ENCODE measurements at places on chromosomes 4 and X. TPM values are rescaled to one million over a fixed set of nuclear protein-coding genes. Genes with fewer than 3 reads are reported as not detected.
A peak's percentile ranks its signal among the peaks of the same experiment; 100 is the strongest.

DNA sequence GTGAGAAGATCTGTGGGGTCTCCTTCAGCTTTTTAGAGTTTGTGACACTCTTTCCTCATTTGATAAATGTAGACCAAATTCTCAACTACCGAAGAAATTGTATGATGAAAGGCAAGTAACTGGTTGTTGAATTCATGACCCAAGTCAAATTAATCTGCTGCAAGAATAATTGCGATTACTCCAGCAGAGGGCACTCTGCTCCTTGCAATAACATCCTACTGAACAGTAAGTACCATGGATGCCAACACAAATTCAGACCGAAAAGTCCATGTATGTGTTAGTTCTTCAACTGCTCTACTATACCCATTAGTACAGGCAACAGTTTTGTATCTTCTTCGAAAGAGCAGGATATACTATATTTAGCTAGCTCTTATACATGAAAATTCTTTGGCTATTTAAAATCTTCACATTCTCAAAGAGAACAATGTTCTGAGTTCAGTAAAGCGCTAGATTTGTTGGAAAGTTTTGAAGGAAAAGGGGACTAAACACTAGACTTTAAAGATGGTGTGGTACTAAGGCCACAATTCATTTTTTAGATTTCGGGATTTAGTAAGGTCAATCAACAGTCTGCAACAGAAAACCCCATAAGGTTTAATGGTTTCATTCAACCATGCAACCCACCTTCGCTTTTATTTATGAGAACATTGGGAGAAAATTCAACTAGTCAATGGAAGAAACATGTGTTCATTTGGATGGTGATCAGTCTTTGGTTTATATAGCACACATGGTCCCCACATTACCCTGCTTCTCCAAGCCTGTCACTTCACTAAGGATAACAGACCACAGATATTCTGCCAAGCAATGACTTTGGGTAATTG lies 105.4 kb upstream of the TBC1D9 start:
- peak; percentile 73 for DNase-seq

- DNase-seq = no peak
Observed at GRCh38 chrX:50103176-50103575, 97.6 kb downstream of the AKAP4 start.

GRCh38 chr4:7002336-7002735 lies 40.8 kb upstream of the TADA2B start:
- no peak for DNase-seq

- no peak for DNase-seq
Observed at GRCh38 chr4:109801895-109802319, at the start of gene CFI. TSS of gene CFI (minus strand) at chr4:109801999. CDS start at chr4:109801971, 28 bp downstream.

GRCh38 chr4:101019941-101020401 lies 327.4 kb downstream of the PPP3CA start:
- no peak for DNase-seq

DNA sequence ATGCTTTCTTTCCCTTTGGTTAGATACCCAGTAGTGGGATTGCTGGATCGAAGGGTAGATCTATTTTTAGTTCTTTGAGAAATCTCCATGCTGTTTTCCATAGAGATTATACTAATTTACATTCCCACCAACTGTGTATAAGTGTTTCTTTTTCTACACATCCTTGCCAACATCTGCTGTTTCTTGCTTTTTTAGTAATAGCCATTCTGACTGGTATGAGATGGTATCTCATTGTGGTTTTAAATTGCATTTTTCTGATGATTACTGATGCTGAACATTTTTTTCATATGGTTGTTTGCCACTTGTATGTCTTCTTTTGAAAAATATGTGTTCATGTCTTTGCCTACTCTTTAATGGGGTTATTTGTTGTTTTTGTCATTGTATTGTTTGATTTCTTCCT lies 6.6 kb upstream of the AGA start:
- DNase-seq = no peak

- no peak for DNase-seq
Observed at GRCh38 chrX:68829582-68830418, 979 bp downstream of the EFNB1 start.

DNA sequence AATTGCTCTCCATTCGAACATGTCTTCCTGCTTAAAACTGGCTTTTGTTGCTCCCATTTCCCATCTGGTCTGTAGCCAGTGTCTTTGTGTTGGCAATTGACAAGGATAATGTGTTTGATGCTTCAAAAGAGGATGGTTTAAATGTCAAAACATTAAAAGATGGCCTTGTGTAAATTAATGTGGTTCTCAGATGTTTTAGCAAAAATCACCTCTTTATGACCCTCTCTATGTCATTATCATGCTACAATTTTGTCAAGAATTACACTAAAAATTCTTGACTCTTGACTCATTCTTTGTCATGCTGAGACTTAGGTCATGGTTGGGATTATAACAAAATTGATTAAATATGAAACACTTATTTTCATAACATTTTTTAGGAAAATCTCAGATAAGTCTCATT lies 47.4 kb downstream of the TMEM131L start:
- DNase-seq = no peak

GRCh38 chrX:129724754-129725153 lies 14.0 kb upstream of the XPNPEP2 start:
- DNase-seq = no peak

DNA sequence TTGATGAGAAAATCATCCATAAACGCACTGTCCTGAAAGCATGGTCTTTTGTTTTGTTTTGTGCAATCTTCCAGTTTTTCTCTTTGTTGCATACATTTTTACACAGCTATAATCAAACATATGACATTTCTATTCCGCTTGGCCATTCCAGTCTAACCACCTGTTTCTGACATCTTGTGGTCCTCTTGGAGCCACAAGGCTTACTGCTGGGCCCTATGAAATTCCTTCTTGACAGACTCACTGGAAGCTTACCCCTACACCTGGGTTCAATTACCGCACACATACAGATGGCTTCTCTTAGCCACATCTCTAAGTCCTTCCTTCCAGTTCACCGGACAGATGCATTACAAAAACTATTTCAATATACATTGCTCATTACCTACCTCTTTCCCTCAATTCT lies 72.4 kb downstream of the PAPSS1 start:
- no peak for DNase-seq

GRCh38 chr4:22348410-22348809 lies 167.5 kb downstream of the ADGRA3 start:
- DNase-seq = no peak

GRCh38 chrX:41858161-41858775 lies 65.1 kb downstream of the CASK start:
- DNase-seq = no peak

DNA sequence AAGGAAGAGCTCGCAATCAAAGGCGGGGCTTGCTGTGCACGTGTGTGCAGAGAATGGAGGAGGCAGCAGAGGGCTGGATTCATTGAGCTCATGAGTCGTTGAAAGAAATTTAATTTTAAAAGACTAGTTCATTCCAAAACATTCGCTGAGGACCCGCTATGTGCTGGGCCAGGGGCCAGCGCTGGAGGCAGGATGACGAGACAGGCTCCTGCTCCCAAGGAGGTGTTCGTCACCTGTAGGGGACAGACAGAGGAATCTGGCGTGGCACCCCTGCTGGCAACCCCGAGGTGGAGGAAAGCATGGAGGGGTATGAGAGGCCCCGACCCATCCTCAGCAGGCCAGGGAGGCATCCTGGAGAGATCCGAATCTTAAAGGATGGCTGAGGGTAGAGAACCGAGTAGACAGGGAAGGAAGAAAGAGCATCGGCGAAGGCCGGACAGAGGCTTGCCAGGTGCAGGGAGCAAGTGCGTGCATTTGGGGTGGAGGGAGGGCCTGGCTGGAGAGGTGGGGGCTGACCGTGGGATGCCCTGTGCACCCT lies 96.4 kb downstream of the CPZ start:
- DNase-seq = no peak

DNA sequence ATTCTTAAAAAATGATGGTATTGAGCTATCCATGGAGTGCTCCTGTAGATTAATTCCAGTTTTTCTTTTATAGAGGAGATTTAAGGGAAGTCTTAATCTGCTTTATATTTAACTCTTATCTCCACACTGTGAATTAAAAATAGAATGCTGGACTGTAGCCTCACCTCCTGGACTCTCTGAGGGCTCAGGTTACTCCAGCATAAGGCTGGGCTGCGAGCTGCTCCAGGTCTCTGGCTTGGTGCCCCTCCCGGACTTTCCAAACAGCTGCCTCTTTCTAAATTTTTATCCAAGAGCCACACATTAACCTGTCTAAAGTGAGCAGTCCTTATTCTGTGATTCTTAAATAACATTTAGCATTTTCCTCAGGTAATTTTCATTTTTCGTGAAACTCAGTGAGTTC lies 218.7 kb upstream of the JADE1 start:
- DNase-seq = no peak

- DNase-seq = no peak
Observed at GRCh38 chr4:164931551-164932324, 45.7 kb downstream of the TRIM61 start.

- DNase-seq = no peak
Observed at GRCh38 chr4:3712936-3713335, 53.2 kb upstream of the ADRA2C start.

DNA sequence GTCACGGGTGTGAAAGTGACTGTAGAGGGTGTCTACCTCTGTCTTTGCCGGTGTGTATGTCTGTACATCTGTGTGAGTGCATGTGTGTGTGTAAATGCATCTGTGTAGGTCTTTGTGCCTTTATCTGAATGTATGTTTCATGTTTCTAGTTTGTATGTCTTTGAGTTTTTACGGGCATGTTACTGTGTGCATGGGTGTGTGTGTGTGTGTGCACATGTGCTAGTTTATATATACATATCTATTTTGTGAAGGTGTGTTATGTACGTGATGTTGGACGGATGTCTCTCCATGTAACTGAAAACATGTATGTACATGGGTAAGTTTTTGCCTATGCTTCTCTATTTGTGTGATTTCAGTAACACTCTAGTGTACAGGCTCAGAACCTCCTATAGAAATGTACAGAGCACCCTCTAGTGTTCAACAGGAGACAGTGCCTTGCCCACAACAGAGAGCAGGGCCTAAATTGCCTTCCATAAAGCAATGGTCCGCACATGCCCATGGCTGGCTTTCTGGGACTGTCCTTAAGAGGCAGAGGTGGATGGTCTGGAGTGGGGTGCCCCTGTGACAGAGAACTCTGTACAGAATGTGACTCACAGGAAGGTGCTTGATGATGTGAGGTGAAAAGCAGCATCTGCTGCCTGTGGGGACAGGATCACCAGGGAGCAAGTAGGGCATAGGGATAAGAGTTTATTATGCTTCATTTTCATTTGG lies 343.5 kb downstream of the RAPGEF2 start:
- DNase-seq = peak; percentile 48

GRCh38 chr4:144819591-144819990 lies 173.6 kb downstream of the HHIP start:
- DNase-seq = no peak

DNA sequence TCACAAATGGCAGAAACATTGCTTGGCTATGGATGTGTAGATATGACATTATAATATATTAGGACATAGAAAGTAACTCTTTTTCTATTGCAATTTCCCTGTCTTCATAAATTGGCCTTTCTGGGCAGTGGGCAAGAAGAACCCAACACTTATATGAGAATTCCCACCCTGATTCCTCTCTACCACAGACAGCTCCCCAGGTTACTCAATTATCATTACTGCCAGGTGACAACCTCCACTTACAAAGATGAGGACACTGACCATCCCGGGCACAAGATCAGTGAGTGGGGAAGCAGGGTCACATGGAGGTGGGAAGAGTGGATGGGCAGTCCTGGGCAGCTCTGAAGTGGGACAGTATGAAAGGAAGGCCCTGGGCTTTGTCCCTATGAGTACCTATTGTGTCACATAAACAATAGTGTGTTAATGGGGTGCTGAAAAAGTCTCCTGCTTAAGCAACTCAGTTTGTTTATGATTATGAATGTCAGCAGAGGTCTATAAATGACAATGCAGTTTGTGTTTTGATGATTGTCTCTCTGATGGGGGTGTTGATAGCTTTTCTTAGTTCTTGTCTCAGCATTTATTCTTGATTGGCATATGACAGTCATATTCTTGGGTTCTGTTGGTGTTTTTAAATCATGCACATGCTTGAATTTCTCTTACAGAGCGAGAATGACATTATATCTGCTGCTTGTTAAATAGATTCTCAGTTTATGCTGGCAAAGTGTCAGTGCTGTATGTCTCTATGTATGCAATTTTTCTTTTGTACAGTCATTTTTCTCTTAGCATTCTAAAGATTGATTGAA lies 99.9 kb downstream of the SLIT2 start:
- no peak for DNase-seq

GRCh38 chrX:22950269-22951266 lies 49.2 kb upstream of the DDX53 start:
- DNase-seq = no peak

DNA sequence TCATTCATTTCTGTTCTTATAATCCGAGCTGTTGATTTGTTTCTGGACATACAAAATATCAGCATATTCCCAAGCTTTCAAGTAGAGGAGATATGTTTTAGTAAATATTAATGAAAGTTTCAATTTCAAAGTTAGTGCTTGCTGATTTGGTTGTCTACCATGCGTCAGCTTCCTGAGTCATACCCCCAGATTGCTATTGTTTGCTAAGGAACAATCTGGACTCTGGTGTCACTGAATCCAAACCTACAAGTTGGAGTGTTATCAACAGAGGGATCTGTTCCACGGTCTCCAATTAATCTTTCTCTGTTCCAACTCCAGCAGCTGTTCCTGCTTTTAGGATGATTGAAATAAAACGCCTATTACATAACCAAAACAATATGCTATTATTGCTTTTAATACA lies 96.1 kb upstream of the FAM9A start:
- no peak for DNase-seq

DNA sequence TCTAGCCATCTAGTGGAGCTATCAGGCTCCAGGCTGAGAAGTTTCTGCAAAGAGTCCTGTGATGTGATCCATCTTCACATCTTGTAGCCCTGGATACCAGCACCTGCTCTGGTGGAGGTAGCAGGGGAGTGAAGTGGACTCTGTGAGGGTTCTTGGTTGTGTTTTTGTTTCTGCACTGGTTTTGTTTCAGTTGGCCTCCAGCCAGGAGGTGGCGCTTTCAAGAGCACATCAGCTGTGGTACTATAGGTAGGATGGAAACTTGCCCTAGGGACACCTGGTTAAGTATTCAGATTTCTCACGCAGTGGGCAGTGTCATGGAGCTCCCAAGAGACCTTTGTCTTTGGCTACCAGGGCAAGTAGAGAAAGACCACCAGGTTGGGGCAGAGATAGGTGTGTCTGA lies 257.5 kb upstream of the SLC7A11 start:
- DNase-seq = no peak

DNA sequence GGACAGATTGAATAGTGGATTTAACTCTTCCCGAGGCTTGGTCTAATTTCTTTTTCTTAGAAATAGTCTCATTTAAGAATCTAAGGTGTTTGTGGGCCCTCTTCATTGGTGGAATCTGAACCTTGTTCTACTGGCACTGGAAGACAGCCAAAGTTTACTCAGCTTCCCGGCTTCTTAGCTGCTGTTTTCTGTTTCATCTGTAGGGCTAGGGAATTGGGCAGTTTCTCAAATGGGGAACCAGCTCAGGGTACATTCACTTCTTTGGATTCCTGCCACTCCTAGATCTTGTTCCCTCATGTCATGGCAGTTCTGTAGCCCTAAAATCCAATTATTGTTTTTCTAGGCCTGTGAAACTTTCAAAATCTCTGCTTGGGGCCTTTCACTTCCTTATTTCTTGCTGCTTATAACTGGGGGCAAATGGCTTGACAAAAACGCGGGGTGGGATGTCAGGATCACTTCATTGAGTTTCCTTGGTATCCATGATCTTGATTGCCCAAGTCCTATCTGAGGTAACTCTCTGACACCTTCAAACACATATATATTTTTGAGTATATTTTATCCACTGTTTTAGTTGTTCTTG lies 985.0 kb downstream of the C4orf33 start:
- no peak for DNase-seq

MTMR8 gene
- polyA plus RNA-seq = 1.9 TPM

CACNA1F gene
- 0.29 TPM for polyA plus RNA-seq

TAPT1 gene
- 42.6 TPM for polyA plus RNA-seq

MAPK10 gene
- 53.5 TPM for polyA plus RNA-seq

PLXNB3 gene
- polyA plus RNA-seq = 0.96 TPM
